ENCODE measurements at places on chromosomes 4 and X.

GRCh38 chrX:23554304-23554703 is 113.0 kb upstream of the PRDX4 start:
- DNase-seq, result no peak

GRCh38 chr4:4394644-4395043 is 7.7 kb downstream of the NSG1 start:
- no peak for DNase-seq

- no peak for DNase-seq
Observed at GRCh38 chrX:87517571-87518141, at the start of gene KLHL4. KLHL4 (plus strand) TSS chrX:87517802; CDS start chrX:87517894, 92 bp downstream.

DNA sequence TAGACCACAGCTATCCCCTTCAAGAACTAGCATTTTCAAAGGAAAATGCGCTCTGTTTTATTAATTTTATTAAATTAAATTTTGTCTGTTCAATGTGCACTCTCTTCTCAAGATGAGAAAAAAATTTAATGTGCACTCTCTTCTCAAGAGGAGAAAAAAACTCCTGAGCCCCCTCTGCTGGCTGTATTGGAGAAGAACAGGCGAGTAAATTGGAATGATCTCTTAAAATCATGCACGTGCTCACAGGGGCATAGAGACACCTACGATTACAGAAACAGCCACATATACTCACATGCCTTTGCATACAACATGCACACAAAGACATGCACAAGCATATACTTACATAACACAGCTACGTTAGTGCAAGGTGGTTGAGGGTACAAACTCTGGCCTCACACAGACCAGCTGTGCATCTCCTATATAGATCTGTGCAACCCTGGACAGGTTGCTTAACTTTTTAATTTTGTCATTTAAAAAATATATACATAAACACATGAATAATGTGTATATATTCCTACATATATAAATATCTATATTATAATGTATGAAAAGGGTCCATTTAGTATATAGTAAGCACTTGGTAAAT is 176.2 kb upstream of the CXorf66 start:
- no peak for DNase-seq

GRCh38 chr4:76061982-76062381 is 12.5 kb upstream of the ART3 start:
- no peak for DNase-seq

Measured in stimulated activated CD4-positive, alpha-beta T cell treated with anti-CD3 and anti-CD28 coated beads, Interleukin-15, amount 100 ng/mL, for 1 hour (primary cell).